ENCODE measurements at places on chromosomes 5 and 9.

- no peak for DNase-seq
Observed at GRCh38 chr9:33151007-33151557, 16.1 kb downstream of the B4GALT1 start.

DNA sequence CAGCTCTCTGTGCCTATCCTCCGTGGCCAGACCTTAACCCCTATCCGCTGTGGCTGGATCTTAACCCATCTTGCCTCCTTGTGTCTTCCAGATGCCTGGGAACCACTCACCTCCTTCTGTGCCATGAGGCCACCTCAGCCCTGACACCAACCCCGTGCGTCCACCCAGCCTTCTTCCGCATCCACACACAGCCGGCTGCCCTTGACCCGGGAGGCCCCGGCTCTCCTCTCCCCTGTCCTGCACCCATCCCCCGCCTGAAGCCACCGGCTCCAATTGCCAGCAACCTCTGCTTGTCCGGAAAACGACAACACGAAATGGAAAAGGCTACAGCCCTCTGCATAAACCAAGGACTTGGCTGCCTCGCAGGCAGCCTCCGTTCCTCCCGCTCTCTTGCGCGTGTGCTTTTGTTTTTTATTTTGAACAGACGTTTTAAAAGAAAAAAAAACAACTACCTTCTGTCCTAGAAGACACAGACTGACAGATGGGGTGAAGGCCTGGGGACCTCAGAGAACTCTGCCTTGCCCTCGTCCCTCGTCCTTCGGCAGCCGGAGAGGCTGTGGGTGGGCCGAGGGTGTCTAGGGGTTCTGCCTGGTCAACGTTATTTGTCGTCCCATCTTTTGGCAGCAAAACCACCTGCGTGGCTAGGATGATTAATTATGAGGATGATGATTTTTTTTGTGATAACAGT, 32.5 kb upstream of the HMCN2 start:
- DNase-seq = no peak

DNA sequence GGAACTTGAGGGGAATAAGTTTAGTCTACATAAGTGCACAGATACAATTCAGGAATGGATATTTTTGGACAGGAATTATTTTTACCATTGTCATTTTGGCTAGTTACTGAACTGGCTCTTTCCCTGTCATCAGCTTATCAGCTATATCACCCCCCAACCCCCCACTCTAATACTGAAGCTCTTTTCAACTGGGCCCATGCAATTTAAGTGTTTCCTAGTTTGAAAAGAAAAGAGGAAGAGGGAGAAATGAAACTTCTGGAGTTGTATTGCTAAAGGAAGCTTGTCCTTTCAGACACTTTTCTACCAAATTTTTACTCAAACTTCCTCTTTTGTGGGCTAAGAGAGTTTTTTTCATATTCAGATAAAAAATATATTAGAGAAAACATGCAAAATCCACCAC, 18.5 kb upstream of the TIMD4 start:
- no peak for DNase-seq

DNA sequence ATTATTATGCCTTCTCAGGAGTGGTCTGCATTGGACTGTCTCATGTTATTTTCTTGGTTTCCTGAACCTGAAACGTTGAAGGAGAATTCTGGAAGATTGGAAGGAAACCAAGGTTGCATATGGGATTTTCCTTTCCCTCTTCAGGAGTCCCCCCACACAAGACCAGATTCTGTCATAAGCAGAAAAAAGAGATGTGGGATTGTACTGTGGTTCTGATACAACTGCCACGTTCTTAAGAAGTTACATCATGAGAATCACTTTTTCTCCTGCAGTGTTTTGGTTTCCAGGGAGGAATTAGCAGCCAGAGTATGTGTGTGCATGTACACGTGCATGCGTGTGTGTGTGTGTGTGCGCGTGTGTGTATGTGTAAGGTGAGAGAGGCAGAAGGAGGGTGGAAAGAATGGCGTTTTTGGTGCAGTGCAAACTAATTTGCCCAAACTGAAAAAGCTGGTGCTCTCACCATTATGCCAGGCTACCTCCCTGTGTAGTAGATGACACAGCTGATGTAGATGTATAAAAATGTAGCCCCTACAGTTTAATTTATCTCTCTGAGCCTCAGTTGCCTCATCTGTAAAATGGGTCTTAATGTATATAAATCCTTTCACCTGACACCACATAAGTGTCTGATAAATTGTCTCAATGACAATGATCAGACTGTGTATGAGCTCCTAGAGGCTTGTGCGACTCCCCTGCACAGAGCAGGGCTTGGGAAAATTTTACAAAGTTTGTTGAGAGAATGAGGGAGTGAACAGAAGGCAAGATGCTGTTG, 38.6 kb downstream of the RALGPS1 start:
- DNase-seq = no peak

- DNase-seq = no peak
Observed at GRCh38 chr5:134046801-134047686, 42.3 kb upstream of the VDAC1 start.

DNA sequence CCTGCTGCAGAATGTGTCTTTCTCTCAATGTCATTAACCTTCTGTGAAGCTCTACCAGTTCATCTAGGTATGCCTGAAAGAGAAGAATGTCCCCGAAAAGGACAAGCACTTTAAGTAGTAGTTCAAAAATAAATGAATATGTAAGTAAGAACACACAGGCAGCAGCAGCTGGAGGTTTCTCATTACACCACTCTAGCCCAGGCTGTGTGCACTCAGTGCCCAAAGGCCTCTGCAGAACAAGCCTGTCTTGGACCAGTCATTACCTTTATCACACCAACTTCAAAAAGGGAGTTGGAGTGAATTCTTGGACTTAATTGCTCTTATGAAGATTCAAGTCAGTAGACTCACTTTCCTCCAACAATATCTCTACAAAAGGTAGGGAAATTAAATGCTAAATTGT, 268.8 kb downstream of the MLLT3 start:
- no peak for DNase-seq

GRCh38 chr9:87596862-87597261, 99.2 kb downstream of the DAPK1 start:
- no peak for DNase-seq

- no peak for DNase-seq
Observed at GRCh38 chr5:92852219-92852618, 728.8 kb downstream of the NR2F1-AS1 start.

- no peak for DNase-seq
Observed at GRCh38 chr5:6497262-6497661, 48.6 kb downstream of the UBE2QL1 start.

Data from T-helper 17 cell (primary cell).